Kidney (tissue), 22 donors: ENCODE measurements at places on chromosomes 11 and 22. TPM values are rescaled to one million over a fixed set of nuclear protein-coding genes. Genes with fewer than 3 reads are reported as not detected.

Gene SLC22A12
- polyA plus RNA-seq: 85.9 TPM

Gene DGKZ
- 48.5 TPM for polyA plus RNA-seq

Gene KREMEN1
- polyA plus RNA-seq: 9.3 TPM

Gene LBHD1
- 5.3 TPM for polyA plus RNA-seq

DNA sequence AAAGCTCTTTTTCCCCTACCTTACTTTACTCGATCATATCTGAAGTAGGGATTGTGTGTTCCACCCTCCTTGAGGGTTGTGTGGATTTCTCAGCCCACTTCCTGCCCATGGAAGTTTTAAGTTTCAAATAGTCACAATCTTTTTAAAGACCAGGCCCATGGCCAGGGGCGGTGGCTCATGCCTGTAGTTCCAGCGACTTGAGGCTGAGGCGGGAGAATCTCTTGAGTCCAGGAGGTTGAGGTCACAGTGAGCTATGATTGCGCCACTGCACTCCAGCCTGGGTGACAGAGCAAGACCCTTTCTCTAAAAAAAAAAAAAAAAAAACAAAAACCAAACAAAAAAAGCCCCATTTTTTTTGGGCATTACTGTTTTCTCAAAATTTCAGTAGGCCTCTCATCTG is 36.3 kb upstream of the LRRC10B start:
- H3K27ac ChIP-seq: no peak overlapping the region
- H3K4me1 ChIP-seq: no peaks in the 10 kb centered on the region
- no peak for DNase-seq
- no peaks in the 10 kb centered on the region for H3K27me3 ChIP-seq
- no peak overlapping the region for H3K4me3 ChIP-seq
- H3K36me3 ChIP-seq: no peaks in the 10 kb centered on the region

DNA sequence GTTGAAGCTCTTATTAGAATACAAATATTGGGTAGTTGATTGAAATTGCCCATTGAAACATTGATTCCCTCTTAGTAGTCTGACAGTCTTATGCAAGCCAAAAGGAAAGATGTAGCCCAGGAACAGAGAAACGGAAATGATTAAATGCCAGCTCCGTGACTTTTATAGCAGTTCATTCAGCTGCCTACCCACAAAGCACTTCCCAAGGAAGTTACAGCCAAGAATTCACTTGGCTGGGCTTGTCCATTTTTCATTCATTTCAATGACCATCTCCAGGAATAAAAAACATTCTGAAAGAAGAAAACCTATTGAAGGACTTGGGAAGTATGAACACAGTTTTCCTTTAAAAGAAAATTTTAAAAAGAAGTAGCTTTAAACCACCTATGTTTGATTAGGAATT is 62.0 kb downstream of the NCAM1 start:
- H3K4me3 ChIP-seq: no peak overlapping the region
- DNase-seq: no peak
- no peak overlapping the region for H3K27ac ChIP-seq
- H3K36me3 ChIP-seq: no peaks in the 10 kb centered on the region
- H3K4me1 ChIP-seq: no peaks in the 10 kb centered on the region

DNA sequence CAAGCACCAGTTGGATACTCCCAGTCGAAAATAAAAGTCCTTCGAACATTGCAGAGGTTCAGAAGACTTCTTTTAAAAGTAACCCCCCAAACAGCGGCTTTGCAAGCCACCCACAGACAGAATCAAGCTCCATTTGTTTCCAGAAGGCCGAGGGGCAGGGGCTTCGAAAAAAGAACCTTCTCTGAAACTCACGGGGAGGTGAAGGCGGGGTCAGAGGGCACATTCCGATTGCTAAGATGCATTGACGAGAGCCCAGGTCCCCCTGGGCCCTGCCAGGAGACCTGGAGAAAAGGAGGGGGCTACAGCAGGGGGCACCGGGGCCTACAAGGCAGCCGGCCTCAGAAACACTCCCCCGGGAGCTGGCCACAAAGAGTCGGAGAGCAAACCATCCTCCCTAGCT is 306.8 kb downstream of the MN1 start:
- H3K36me3 ChIP-seq: no peaks in the 10 kb centered on the region
- no peak overlapping the region for H3K4me3 ChIP-seq
- H3K4me1 ChIP-seq: no peaks in the 10 kb centered on the region
- no peak overlapping the region for H3K27ac ChIP-seq
- no peaks in the 10 kb centered on the region for H3K27me3 ChIP-seq

DNA sequence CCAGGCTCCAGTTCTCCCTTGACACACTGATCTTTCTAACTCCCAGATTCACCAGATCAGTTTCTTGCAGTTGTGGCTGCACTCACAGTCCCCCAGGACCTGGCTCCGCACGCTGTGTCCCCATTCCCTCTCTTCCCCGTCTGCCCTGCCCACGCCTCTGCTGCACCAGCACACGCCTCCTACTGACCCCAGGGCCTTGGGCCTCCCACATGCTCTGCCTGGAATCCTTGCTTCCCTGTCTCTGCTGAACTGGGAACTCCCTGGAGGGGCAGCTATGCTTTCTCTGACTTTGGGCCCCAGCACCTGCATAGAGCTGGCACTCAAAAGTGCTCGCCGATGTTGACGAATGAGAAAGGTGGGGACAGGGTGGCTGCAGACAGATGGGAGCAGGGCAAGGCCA is 68.9 kb downstream of the MYO7A start:
- H3K27ac ChIP-seq: no peak overlapping the region
- no peaks in the 10 kb centered on the region for H3K4me1 ChIP-seq
- H3K27me3 ChIP-seq: no peaks in the 10 kb centered on the region
- no peak overlapping the region for H3K4me3 ChIP-seq

DNA sequence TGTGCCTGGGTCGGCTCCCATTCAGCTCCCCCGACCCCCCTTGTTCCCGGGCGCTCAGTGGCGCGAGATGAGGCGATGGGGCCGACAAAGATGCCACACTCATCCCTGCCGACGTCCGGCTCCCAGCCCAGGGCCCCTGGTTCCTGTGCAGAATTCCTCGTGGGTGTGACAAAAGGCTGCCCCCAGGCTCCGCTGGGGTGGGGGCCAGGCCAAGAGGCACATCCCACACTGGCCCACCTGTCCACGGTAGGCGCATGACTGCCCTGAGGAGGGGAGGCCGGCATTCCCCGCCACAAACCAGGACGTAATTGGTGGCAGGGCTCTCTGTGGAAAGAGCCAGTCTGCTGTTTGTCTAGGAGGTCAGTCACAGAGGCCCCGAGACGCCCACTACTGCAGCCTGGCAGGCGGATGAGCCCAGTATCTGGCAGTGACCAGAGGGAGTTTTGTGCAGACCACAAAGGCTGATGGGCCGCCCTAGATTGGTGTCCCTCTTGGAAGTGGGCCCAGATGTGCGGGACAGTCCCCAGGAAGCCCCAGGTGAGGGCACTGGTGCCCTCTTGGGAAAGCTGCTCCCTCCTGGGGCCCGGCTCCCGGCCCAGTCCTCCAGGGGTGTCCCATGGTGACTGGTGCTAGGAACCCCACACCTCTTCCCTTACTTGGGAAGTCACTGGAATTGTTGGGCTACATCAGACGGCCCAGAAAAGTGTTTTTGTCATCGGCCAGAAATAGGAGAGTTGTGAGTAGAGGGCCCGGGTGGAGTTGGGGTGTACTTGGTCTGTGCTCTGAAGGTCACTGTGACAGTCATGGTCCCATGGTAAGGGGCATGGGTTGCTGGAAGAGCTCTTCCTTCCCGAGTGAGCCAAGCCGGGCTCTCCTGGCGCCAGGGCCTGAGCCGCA is 5.8 kb downstream of the CCND1 start:
- H3K4me3 ChIP-seq: no peak overlapping the region
- peak; percentile 65 for DNase-seq
- no peak overlapping the region for H3K27ac ChIP-seq
- peaks cover 44% of the 10 kb centered on the region for H3K36me3 ChIP-seq
- H3K4me1 ChIP-seq: peaks cover 6% of the 10 kb centered on the region
- H3K27me3 ChIP-seq: no peaks in the 10 kb centered on the region

DNA sequence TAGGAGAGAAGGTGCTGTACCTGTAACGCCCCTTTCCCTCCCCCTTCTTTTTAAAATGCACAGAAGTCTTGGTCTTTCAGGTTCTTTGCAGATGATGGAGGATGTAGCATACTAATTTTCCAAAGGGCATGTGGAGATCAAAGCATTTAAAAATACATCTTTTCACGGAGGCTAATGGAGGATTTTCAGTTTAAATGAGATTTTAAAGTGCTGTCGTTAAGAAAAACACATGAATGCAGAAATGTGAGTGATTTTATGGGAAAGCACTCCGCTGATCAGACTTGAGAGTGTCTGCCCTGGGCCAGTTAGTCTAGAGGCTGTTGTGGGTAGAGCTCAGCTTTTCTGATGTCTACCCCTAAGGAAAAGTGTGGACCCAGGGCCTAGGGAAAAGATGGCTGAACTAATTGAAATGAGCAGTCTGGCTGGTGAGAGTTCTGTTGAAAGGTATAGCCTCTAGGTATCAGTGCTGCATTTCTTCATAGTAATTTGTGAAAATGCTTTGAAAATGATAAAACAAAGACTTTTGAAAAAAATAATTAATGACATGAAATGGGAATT is 2.5 kb downstream of the AMOTL1 start:
- no peaks in the 10 kb centered on the region for H3K36me3 ChIP-seq
- H3K4me1 ChIP-seq: peaks cover 11% of the 10 kb centered on the region
- no peaks in the 10 kb centered on the region for H3K27me3 ChIP-seq

- no peak overlapping the region for H3K4me3 ChIP-seq
- no peaks in the 10 kb centered on the region for H3K4me1 ChIP-seq
- H3K36me3 ChIP-seq: peaks cover 2% of the 10 kb centered on the region
- no peak overlapping the region for H3K27ac ChIP-seq
- no peaks in the 10 kb centered on the region for H3K27me3 ChIP-seq
- DNase-seq: no peak
Observed at GRCh38 chr22:37021710-37022482, 2.4 kb downstream of the MPST start.

- H3K27me3 ChIP-seq: no peaks in the 10 kb centered on the region
- H3K27ac ChIP-seq: no peak overlapping the region
- no peak for DNase-seq
- H3K4me3 ChIP-seq: no peak overlapping the region
- H3K36me3 ChIP-seq: no peaks in the 10 kb centered on the region
- H3K4me1 ChIP-seq: no peaks in the 10 kb centered on the region
Observed at GRCh38 chr11:78438298-78438975, 20.8 kb upstream of the GAB2 start.

DNA sequence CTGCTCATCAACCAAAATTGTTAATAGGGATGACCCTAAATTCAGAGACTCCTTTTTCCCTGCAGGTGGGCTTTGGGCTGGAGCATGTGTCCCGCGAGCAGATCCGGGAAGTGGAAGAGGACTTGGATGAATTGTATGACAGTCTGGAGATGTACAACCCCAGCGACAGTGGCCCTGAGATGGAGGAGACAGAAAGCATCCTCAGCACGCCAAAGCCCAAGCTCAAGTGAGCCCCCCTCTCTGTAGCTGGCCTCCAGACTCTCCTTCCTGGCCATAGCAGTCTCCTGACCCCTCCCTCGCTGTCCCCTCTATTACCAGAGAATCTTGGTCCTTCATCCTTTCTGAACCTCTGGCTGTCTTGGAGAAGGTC is 47.9 kb upstream of the RAB1B start:
- H3K4me3 ChIP-seq: no peak overlapping the region
- H3K36me3 ChIP-seq: no peaks in the 10 kb centered on the region
- H3K4me1 ChIP-seq: no peaks in the 10 kb centered on the region
- no peak for DNase-seq
- no peaks in the 10 kb centered on the region for H3K27me3 ChIP-seq
- H3K27ac ChIP-seq: no peak overlapping the region

- H3K27ac ChIP-seq: no peak overlapping the region
- no peaks in the 10 kb centered on the region for H3K27me3 ChIP-seq
- no peak overlapping the region for H3K4me3 ChIP-seq
- H3K4me1 ChIP-seq: no peaks in the 10 kb centered on the region
- peak; percentile 51 for DNase-seq
- H3K36me3 ChIP-seq: no peaks in the 10 kb centered on the region
Observed at GRCh38 chr22:24157822-24158135, 23.5 kb upstream of the SUSD2 start.

GRCh38 chr22:49934891-49935557 is 16.6 kb downstream of the CRELD2 start:
- no peaks in the 10 kb centered on the region for H3K27me3 ChIP-seq
- H3K27ac ChIP-seq: peak overlapping the region; percentile 86
- H3K4me3 ChIP-seq: no peak overlapping the region
- no peaks in the 10 kb centered on the region for H3K36me3 ChIP-seq
- H3K4me1 ChIP-seq: no peaks in the 10 kb centered on the region

GRCh38 chr22:45804319-45804985 is 132.8 kb downstream of the ATXN10 start:
- no peak for DNase-seq
- no peak overlapping the region for H3K4me3 ChIP-seq
- no peaks in the 10 kb centered on the region for H3K27me3 ChIP-seq
- no peaks in the 10 kb centered on the region for H3K4me1 ChIP-seq
- peaks cover 5% of the 10 kb centered on the region for H3K36me3 ChIP-seq
- H3K27ac ChIP-seq: no peak overlapping the region

- DNase-seq: no peak
- no peak overlapping the region for H3K27ac ChIP-seq
- H3K4me1 ChIP-seq: no peaks in the 10 kb centered on the region
- H3K4me3 ChIP-seq: no peak overlapping the region
- no peaks in the 10 kb centered on the region for H3K36me3 ChIP-seq
Observed at GRCh38 chr11:7714786-7715185, 8.5 kb upstream of the OVCH2 start.

DNA sequence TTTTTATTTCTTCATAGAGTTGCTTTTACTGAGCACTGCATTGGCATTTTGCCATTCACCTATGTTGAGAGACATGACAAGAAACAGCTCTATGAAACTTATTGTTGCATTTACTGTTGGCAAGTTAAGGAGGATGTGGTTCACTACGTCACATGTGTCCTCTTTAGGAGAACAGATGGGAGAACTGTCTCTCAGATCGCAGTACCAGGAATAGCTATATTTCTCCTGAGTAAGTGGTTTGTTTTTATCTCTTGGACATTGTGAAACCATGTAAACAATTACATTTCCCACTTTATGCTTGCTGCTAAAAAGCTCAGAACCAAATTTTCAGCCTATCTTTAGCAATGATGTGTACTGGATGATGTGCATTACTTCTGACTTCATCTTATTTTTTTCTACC is 34.8 kb upstream of the PSMA1 start:
- DNase-seq: no peak
- H3K27ac ChIP-seq: no peak overlapping the region
- no peaks in the 10 kb centered on the region for H3K36me3 ChIP-seq
- H3K4me3 ChIP-seq: no peak overlapping the region
- no peaks in the 10 kb centered on the region for H3K4me1 ChIP-seq

DNA sequence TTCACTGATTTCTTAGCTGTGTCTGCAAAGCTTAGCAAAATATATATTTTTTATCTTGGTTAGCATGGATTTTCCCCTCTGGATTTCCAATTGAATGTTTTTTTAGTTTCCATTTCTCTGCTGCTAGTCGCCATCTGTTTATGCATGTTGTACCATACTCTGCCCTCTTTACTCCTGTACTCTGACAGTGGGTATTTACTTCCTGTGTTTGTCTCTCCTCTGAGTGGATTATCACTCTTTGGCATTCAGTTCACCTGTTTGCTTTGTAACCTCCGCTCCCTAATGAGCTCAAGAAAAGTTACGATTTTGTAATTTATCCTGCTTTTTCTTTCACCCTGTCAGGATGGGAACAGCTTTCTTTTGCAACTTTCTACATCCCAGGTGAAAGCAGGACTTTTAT is 59.1 kb downstream of the PDHX start:
- H3K36me3 ChIP-seq: peaks cover 5% of the 10 kb centered on the region
- H3K27ac ChIP-seq: no peak overlapping the region
- no peak for DNase-seq
- H3K27me3 ChIP-seq: no peaks in the 10 kb centered on the region

- H3K27ac ChIP-seq: no peak overlapping the region
- no peaks in the 10 kb centered on the region for H3K27me3 ChIP-seq
- H3K36me3 ChIP-seq: no peaks in the 10 kb centered on the region
- H3K4me1 ChIP-seq: no peaks in the 10 kb centered on the region
- no peak overlapping the region for H3K4me3 ChIP-seq
Observed at GRCh38 chr11:114501901-114502300, 57.8 kb downstream of the NXPE1 start.

- H3K27ac ChIP-seq: no peak overlapping the region
- H3K4me1 ChIP-seq: no peaks in the 10 kb centered on the region
- H3K36me3 ChIP-seq: no peaks in the 10 kb centered on the region
- H3K4me3 ChIP-seq: no peak overlapping the region
Observed at GRCh38 chr11:4671741-4672140, 25.9 kb downstream of the OR51E2 start.
